Stimulated activated CD4-positive, alpha-beta T cell treated with anti-CD3 and anti-CD28 coated beads, Interleukin-2, amount 100 ng/mL, for 24 hours (primary cell): ENCODE measurements at places on chromosomes 16 and 17.

- DNase-seq = no peak
Observed at GRCh38 chr17:83125515-83126274, 46.3 kb downstream of the METRNL start.

GRCh38 chr16:67766291-67766690 is 40.1 kb downstream of the RANBP10 start:
- DNase-seq = no peak

DNA sequence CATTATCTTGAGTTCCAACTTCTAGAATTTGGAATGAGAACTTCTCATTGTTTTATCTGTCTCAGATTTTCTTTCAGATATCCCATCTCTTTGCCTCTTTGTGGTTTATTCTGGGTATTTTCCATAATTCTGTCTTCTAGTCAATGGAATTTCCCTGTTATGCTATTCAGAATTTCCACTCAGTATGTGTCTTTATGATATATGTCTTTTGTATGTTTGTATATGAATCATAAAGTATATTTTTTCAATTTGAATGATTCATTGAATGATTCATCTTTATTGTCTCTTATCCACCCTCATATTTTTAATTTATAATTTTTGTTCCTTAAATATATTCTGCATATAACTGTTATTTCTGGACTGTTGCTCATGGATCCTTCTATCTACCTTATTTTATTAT is 729.7 kb upstream of the GOT2 start:
- no peak for DNase-seq

DNA sequence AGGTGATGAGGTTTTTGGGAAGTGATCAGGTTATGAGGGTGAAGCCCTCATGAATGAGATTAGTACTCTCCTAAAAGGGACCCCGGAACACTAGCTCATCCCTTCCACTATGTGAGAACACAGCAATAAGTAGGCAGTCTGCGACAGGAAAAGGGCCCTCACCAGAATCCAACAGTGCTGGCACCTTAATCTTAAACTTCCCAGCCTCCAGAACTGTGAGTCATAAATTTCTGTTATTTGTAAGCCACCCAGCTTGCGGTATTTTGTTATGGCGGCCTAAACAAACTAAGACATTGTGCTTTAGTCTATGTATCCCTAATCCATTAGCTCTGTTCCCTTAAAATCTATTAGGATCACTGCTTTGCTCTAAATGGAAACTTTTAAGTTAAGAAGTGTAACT is 8.5 kb downstream of the SLFN12 start:
- no peak for DNase-seq
